ENCODE measurements at places on chromosomes 2 and 18. TPM values are rescaled to one million over a fixed set of nuclear protein-coding genes. Genes with fewer than 3 reads are reported as not detected.

DNA sequence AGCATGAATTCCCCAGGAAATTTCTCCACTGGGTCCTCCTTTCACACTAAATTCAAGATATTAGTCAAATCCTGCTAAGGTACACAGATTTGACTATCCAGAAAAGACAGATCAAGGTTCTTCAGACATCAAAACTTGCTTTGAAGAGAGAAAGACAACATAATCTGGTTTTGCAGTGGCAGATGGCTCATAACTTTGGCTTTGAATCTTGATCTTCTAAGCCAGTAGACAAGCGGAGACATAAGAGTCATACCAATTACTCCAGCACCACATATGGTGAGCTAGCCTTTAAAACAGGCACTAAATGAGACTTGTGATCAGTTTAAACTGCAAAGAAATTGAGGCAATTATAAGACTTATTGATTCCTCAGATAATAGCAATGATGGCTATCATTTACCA is 29.3 kb downstream of the PDE11A start:
- no peak for DNase-seq

DNA sequence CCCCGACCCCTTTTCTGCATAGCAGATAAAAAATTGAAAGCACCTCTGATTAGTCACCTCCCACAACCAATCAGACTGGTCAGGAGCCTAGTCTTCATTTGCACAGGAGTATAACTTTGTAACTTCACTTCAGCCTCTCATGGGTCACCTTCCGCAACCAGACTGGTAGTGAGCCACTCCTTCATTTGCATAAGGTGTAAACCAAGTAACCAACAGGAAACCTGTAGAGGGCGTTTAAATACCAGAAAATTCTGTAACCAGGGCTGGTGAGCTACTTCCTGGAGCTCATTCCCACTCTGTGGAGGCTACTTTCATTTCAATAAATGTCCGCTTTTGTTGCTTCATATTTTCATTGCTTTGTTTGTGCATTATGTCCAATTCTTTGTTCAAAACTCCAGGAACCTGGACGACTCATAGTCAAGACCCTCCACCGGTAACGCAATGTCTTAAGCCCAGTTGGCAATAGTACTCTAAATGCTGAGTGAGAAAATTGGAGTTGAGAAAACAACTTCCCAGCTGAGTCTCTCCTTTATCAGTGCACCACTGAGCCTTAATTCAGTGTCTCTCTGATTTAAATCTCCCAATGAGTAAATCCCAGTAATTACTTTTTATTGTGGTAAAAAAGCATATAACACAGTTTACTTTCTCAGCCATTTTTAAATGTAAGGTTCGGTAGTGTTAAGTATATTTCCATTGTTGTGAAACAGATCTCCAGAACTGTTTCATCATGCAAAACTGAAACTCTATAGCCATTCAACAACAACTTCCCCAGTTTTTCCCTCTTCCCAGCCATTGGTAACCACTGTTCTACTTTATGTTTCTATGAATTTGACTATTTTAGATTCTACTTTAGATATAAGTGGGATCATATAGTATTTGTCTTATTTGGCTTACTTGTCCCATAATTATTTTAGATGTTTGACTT is 392.7 kb upstream of the SLC8A1 start:
- no peak for DNase-seq

DNA sequence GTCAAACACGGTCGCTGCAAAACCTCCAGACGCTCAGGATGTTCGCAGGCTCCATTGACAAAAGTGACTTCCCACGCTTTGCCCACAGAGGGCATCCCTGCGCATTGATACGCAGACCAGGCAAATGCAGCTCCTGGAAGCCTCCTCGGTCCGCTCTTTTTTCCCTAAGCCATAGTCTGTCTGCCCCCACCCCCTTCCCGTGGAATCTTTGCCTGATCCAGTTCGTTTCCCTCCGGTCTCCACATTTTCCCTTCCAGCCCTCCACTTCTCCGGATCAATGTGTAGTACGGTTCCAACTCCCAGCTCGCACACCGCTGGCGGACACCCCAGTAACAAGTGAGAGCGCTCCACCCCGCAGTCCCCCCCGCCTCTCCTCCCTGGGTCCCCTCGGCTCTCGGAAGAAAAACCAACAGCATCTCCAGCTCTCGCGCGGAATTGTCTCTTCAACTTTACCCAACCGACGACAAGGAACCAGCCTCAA is at the start of gene DCC:
TSS of gene DCC (plus strand) at position 307 of the 481 bp plus-strand sequence. CDS start 591 bp downstream, outside the sequence.
- no peak for DNase-seq

DNA sequence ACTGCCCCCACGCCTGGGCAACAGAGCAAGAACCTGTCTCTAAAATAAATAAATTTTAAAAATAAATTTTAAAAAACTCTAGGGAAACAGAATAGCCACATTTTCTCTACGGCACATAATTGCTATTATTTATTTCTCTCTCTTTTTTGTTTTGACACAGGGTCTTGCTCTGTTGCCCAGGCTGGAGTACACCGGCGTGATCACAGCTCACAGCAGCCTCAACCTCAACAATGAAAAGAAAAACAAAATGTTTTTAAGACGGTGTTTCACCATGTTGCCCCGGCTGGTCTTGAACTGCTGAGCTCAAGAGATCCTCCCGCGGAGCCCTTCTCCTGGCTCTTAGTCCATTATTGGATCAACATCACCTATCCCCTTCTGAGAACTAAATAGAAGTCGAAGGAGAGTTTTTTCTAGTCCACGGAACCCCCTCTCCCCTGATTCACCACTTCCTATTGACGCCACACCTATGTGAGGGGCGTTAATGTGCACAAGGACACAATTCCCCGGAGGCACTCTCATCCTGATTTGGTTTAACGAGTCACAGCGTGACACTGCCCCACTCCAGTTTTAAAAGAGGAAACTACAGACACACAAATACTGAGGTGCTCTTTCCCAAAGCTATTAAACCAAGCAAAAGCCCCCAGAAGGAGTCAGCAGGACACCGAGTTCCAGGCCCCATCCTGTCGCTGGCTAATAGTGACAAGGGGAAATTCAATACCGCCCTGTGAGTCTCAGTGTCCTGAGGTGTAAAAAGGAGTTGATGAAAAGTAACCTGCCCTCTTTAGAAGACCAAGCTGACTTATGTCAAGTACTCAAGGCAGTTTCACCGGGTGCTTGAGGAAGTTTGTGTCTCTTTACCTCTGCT is 1.1 kb downstream of the NPC1 start:
- DNase-seq: no peak

- DNase-seq: no peak
Observed at GRCh38 chr2:164778723-164779122, 62.9 kb downstream of the COBLL1 start.

DNA sequence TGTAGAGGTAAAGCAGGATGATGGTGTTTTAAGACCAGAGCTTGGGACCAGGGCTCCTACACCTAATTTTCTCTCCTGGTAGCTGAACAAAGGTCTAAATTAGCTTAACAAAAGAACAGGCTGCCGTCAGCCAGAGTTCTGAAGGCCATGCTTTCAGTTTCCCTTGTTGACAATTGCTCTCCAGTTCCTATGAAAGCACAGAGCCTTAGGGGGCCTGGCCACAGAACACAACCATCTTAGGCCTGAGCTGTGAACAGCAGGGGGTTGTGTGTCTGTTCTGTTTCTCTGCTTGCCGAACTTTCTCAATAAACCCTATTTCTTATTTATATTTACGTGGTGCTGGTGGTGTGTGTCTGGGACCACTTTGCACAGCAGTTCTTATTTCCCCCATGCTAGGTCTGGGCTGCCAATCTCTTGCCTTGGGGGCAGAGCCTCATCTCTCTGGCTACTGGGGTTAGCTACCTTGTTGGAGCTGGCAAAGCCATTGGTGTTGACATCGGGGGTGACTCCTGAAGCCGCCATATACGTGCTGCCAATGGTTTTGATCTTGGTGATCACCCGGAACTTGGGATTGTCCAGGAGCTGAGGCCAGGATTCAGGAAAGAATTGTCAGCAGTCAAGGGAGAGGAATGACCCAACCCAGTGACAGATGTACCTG is 29.0 kb downstream of the CENPO start:
- DNase-seq: no peak

- DNase-seq: no peak
Observed at GRCh38 chr2:4937550-4937949, 754.6 kb upstream of the SOX11 start.

Gene TMEM237
- 19.9 TPM for total RNA-seq

Gene IL36B
- not detected for total RNA-seq

Gene MAP3K19
- total RNA-seq: not detected

Gene SOX11
- total RNA-seq: not detected

Gene CNDP1
- not detected for total RNA-seq

Gene C2orf78
- total RNA-seq: not detected

Gene GNLY
- total RNA-seq: 1.0 TPM

Gene C2orf66
- total RNA-seq: not detected

Data from omental fat pad (tissue), 4 donors.